ENCODE measurements at places on chromosomes 4 and X.

GRCh38 chr4:168097161-168097560 lies 4.8 kb downstream of the ANXA10 start:
- DNase-seq, result no peak

- no peak for DNase-seq
These were observed 7.3 kb upstream of the DAPP1 start for GRCh38 chr4:99809326-99809725.

DNA sequence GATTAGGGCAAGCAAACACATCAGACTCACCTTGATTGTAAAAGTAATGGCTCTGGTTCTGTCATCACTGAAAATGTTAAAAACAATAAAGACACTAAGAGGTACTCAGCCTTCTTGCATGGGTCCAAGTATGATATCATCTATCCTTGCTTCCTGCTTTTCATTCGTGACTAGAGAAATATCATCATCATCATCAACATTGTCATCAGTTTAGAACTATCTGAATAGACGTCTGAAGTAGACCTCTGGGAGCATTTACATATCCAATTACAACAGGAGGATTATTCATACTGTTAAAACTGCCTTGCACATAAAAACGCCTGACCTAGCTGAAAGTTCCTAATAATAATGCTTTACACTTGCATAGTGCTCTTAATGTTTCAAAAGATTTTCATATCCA lies 9.8 kb upstream of the FRAS1 start:
- no peak for DNase-seq

DNA sequence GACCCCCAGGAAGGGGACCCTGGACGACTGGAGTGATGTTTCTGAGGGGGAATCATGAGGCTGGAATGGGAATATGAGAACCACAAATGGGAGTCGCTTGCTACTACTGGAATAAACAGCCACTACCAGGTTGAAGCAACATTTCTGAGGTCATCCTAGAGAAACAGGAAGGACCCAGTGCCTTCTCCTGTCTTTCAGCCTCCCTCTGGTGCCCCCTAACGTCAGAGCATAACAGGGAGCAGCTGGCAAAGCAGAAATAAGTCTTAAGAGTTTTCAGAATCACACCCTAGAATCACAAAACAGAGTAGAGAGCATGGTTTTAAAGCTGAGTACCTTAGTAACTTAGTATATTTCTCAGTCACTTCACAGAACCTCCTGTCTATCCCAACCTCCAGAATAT lies 347.8 kb upstream of the PITX2 start:
- no peak for DNase-seq

- DNase-seq, result no peak
These were observed 35.9 kb upstream of the CXCL8 start for GRCh38 chr4:73704314-73705055.

- DNase-seq, result no peak
These were observed 32.3 kb downstream of the GRK4 start for GRCh38 chr4:2995546-2996265.

- no peak for DNase-seq
These were observed 75.5 kb downstream of the PABPC4L start for GRCh38 chr4:134126000-134126560.

- no peak for DNase-seq
These were observed 21.8 kb downstream of the FHL1 start for GRCh38 chrX:136168929-136169735.
